H1 (cell line): ENCODE measurements at places on chromosomes 3 and 15. TPM values are rescaled to one million over a fixed set of nuclear protein-coding genes. Genes with fewer than 3 reads are reported as not detected.

GOLGA8R gene
- total RNA-seq = 0.10 and 0.34 TPM in 2 replicates

NEO1 gene
- 51.0 and 56.5 TPM in 2 replicates for total RNA-seq

ROBO1 gene
- 91.0 and 93.6 TPM in 2 replicates for total RNA-seq

GRCh38 chr3:141273700-141274410, 42.2 kb downstream of the PXYLP1 start:
- DNase-seq = peak; percentile 28

- DNase-seq = no peak
Observed at GRCh38 chr3:181554233-181554765, 157.4 kb upstream of the SOX2 start.

GRCh38 chr3:84974347-84974746, 15.6 kb downstream of the CADM2 start:
- DNase-seq = no peak

GRCh38 chr3:72487078-72487765, 361.0 kb downstream of the SHQ1 start:
- no peak for DNase-seq

DNA sequence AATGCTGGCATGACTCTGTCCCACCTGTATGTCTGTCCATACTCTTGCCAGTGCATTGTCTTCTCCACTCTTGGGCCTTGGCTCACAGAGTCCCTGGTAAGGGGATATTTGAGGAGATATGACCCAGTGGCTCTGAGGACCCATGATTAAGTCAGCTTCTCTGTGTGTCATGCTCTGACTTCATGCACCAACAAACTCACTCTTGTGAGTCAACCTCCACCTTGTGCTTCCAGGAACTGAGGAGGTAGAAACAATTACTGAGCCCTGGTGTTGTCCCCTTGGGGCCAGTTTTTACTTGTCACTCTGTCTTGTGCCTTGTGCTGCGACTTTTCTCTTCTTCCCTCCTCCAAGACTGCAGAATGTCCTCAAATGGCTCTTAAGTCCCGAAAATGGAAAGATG, 127.1 kb downstream of the ABHD5 start:
- DNase-seq = no peak
